ENCODE measurements at places on chromosomes 11 and 22. TPM values are rescaled to one million over a fixed set of nuclear protein-coding genes. Genes with fewer than 3 reads are reported as not detected.
A peak's percentile ranks its signal among the peaks of the same experiment; 100 is the strongest.

- no peak for DNase-seq
Observed at GRCh38 chr11:120694726-120695125, 183.2 kb downstream of the GRIK4 start.

DNA sequence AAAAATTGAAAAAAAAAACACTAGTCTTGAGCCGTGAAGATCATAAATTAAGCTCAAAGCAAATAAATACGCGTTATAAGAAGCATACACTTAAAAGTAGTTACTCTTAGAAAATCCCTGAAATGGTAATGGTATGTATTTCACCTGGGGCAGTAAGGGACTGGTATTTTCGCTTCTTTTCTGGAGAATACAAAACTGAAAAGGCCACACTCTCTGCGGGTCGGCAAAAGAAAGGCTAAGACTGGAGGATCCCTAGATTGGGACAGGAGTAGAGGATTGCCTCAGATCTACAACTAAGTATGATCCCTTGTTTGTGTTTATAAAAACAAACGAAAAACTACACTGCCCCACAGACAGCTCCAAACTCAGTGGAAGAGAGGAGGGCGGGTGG, 617 bp downstream of the TSG101 start:
- DNase-seq: no peak

- no peak for DNase-seq
Observed at GRCh38 chr11:75780888-75781287, 12.3 kb downstream of the DGAT2 start.

DNA sequence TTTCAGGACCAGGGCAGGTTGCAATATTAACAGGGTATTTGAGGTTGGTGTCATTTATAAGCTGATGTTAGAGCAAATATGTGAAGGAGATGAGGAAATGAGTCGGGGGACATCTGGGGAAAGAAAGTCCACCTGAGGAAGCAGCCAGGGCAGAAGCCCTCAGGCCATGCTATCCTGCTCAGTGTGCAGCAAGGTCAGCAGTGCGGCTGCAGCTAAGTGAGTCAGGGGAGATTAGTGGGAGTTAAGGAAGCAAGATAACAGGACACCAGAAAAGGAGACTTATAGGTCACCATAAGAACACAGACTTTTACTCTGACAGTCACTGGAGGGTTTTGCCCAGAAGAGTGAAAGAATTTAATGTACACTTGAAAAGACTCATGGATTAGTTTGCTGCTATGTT, 468.9 kb downstream of the NTM start:
- DNase-seq: no peak

DNA sequence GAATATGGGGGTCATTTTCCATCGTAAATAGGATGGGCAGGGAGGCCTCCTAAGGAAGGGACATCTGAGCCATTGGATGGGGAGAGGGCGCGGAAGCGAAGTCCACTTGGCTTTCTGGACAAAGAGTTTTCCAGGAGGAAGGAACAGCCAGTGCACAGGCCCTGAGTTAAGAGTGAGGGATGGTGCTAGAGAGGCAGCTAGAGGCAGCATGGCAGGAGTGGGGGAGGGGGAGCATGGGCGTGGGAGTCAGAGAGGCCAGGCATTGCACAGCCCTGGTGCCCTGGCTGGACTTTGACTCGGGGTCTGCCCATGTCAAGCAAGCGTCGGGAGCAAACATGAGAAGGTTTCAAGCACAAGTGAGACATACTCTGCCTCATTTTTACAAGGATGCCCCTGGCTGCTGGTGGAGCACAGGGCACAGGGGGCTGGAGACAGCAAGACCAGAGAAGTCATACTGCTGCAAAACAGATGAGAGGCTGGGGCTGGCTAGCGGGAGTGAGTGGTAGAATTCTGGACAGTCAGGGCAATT, 9.0 kb downstream of the GNAZ start:
- no peak for DNase-seq

DNA sequence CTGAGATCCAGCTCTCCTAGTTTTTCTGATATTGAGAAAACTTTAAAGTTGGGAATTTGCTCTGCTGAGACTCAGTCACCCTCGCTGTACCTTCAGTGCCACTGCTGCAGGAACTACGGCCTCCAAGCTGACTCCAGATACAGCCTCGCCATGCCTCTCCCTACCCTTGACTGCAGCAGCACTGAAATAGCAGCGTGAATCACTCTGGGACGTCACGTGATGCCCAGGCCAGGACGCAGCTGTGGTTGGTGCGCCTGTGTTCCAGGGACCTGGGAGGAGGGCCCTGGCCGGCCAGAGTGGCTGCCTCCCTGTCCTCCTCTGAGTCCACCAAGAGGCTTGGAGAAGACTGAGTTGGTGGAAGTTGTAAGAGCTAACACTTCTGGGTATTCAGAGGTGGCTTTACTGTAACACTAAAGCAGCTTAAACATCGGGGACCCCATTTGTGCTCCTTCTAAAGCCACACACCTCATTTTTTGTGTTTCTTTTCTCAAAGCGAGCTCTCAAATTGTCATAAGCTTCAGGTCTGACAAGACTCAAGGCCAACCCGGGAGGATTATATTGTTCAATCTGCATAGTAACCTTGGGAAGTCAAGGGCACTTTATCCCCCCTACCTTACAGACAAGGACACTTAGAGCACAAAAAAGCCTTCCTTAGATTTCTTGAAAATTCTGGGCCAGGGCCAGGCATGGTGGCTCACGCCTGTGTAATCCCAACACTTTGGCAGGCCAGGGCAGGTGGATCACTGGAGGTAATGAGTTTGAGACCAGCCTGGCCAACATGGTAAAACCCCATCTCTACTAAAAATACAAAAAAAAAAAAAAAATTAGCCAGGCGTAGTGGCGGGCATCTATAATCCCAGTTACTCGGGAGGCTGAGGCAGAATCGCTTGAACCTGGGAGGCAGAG, 4.2 kb upstream of the STIP1 start:
- peak; percentile 87 for DNase-seq

DNA sequence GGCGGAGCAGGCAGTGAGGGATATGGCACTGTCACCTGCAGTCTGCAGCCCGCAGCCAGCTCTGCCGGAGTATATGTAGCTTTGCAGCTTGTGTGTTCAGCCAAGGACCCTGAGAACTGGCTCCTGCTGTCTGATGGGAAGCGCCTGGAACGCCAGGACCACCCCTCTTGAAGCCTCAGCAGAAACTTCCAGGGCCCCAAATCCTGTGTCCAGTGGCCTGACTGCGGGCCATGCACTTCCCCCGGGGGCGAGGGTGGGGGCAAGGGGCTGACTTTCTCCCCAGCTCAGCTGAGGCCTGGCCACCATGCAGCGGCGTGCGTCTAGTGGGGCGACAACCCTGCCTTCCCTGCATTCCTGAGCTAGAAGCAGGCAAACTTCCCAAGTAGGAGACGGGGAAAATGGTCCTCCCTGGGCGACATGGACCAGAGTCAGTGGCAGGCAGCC, 32.3 kb downstream of the PISD start:
- no peak for DNase-seq

- no peak for DNase-seq
Observed at GRCh38 chr11:74069146-74070046, 60.5 kb upstream of the UCP3 start.

DNA sequence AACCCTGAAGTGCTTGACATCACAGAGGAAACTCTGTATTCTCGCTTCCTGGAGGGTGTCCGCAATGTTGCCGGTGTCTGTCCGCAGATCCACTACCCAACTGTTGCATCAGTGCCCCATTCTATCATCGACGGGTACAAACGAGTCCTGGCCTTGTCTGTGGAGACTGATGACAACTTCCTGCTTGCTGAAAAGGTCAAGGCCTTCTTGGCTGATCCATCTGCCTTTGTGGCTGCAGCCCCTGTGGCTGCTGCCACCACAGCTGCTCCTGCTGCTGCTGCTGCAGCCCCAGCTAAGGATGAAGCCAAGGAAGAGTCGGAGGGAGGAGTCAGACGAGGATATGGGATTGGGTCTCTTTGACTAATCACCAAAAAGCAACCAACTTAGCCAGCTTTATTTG, 42.9 kb upstream of the DAGLA start:
- no peak for DNase-seq

NCF4 gene
- polyA plus RNA-seq: 2.9 TPM

- no peak for DNase-seq
Observed at GRCh38 chr11:72039031-72039855, 40.5 kb downstream of the IL18BP start.

GRCh38 chr11:26286472-26287066, 45.4 kb upstream of the ANO3 start:
- DNase-seq: no peak

SEC14L2 gene
- 2.1 TPM for polyA plus RNA-seq

- DNase-seq: no peak
Observed at GRCh38 chr11:78030429-78031325, 7.6 kb upstream of the KCTD14 start.

DNA sequence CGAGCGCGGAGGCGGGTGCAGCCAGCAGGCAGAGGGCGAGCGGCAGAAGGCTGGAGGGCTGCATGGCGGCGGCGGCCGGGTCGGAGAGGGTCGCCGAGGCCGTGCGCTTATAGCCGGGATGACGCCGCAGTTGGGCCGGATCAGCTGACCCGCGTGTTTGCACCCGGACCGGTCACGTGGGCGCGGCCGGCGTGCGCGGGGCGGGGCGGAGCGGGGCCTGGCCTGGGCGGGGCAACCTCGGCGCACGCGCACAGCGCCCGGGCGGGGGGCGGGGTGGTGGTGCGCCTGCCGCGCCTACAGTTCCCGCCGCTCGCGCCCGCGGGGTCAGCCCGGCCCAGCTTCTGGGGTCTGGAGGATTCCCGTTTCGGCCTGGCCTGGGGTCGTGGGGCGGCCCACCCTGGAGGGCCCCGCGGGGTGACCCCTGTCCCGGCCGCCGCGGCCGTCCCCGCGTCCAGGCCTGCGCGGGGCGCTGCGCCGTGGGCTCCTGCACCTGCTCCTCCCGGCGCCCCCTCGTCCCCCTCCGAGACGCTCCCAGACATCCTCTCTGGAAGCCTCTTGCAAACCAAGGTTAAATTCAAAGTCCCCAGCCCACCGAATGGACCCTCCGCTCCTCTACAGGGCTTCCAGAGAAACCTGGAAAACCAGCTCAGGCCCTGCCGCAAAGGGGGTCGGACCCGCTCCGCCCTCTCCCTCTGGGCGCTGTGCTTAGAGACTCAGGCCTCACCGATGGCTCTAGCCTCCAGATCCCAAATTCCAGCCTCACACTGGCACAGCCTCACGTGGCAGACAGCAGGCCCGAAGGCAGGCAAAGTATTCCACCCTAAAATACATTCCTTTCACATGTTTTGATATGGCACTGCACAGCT, at the start of gene CTSD:
CTSD (minus strand) TSS at position 132 of the 866 bp plus-strand sequence; CDS start at position 64, 68 bp downstream.
- DNase-seq: no peak

DNA sequence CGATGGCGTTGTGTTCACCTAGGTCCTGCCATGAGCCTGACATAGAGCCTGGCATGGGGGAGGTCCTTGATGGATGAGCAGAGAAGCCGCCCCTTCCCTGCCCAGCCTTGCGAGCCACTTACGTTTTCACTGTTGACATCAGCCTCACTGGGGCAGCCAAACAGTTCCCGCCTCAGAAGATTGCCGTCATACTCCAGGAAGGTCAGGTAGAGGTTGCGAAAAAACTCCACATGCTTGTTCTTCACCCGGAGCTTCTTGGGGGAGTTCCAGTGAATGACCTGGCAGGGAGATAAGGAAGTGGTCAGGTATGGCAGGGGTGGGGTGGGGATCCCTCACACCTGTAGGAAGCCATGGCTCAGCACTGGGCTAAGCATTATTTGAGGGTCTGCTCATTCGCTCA, 279.3 kb upstream of the SYN3 start:
- DNase-seq: no peak

ZNRF3 gene
- 9.7 TPM for polyA plus RNA-seq

DNA sequence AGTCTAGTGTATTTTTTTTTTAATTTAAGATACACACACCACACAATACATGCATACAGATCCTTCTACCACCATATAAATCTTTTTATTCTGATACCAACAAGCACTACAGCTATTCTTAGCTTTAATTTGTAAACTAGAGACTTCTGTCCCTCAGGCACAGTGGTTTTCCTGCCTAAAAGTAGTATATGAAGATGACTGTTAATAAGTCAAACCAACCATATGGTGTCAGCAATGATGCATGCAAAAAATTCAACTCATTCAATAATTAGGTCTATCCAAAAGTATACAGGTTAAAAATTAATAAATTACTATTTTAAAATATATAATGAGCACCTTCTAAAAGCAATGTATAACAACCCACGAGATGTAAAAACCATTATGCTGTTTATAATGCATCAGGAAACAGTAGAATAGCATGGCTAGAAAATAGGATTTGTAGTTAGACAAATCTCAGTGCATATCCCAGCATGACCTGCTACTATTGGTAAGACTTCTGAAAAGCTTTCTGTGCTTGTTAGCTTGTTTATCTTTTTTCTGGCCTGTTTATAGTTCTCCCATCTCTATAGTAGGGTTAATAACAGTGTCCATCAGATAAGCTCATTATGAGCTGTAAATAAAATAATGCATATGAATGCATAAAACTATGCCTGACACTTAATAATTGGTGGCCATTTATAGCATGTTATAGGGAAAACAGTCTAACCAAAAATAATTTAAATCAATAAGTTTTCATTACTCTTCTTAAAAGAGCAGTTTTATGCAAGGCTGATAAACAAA, 10.2 kb downstream of the RAB38 start:
- no peak for DNase-seq

GRAMD1B gene
- polyA plus RNA-seq: 9.5 TPM

OR5D16 gene
- polyA plus RNA-seq: not detected

PLEKHA7 gene
- 4.0 TPM for polyA plus RNA-seq

RIMBP3C gene
- polyA plus RNA-seq: 0.35 TPM

SMCO4 gene
- polyA plus RNA-seq: 9.2 TPM

DNA sequence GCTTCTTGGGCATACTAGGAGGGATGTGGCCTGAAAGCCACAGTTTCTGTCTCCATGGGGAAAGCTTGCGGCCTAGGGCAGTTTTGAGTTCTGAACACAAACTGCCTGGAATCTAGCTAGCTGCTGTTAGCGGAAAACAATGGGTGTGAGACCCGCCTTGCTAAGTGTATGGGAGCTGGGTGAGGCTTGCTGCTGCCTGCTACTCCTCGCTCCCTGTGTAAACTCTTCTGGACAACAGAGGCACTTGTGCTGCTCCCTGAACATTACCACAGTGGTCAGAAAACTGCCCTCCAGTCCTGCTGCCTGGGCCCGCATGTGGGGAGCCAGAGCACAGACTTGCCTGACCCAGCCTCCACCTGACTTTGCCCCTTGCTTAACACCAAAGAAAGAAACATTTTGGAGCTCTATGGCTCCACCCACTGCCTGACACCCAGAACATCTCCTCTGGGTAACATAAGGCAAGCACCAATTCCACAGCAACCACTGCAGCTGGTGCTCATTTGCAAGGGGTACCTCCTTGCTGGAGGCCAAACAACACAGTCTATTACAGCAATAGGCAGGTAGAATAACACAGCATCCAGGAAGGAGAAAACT, 766.3 kb upstream of the RAG2 start:
- no peak for DNase-seq

SCUBE2 gene
- polyA plus RNA-seq: 31.3 TPM

- DNase-seq: no peak
Observed at GRCh38 chr11:38950867-38951266, 2352.8 kb upstream of the RAG2 start.

EIF3M gene
- 355 TPM for polyA plus RNA-seq

KCNJ1 gene
- polyA plus RNA-seq: 0.30 TPM

All from forelimb muscle (tissue), 1 donor.